Kasumi-1 (cell line): ENCODE measurements at places on chromosomes 5 and 9.

- no peak for DNase-seq
Observed at GRCh38 chr5:37831821-37832534, 7.9 kb downstream of the GDNF start.

- DNase-seq, result peak; percentile 60
Observed at GRCh38 chr5:45385321-45386058, 310.7 kb downstream of the HCN1 start.

- no peak for DNase-seq
Observed at GRCh38 chr9:112198646-112199045, 23.5 kb upstream of the SUSD1 start.

GRCh38 chr5:969408-969839 is 39.2 kb upstream of the NKD2 start:
- no peak for DNase-seq

GRCh38 chr9:123268199-123268464 is 254 bp downstream of the STRBP start:
- DNase-seq, result no peak
